Muscle of back (tissue), 13 donors: ENCODE measurements at places on chromosomes 11 and 22.

GRCh38 chr11:59767225-59767611 is 12.0 kb downstream of the STX3 start:
- DNase-seq: no peak

GRCh38 chr11:21659961-21660360 is 532.9 kb upstream of the ANO5 start:
- DNase-seq: no peak

DNA sequence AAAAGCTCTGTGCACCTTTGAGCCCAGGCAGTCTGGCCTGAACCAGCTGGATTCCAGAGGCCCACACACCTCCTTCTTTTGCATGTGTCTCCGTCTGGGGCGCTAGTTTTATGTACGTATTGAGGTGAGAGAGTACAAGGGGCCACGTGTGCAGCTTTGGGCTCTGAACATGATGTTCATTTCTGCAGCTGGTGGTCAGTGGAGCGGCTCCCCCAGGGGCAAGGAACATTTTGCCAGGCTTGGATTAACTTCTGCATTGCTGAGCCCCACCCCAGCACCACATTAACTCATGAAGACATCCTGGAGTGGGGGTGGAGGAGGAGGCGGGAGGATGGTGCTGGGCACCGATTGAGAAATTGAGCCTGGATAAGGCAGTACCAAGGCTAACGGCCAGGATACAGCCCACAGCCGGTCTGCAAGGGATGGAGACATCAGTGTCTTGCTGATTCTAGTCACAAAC is 13.8 kb downstream of the USP2 start:
- no peak for DNase-seq

DNA sequence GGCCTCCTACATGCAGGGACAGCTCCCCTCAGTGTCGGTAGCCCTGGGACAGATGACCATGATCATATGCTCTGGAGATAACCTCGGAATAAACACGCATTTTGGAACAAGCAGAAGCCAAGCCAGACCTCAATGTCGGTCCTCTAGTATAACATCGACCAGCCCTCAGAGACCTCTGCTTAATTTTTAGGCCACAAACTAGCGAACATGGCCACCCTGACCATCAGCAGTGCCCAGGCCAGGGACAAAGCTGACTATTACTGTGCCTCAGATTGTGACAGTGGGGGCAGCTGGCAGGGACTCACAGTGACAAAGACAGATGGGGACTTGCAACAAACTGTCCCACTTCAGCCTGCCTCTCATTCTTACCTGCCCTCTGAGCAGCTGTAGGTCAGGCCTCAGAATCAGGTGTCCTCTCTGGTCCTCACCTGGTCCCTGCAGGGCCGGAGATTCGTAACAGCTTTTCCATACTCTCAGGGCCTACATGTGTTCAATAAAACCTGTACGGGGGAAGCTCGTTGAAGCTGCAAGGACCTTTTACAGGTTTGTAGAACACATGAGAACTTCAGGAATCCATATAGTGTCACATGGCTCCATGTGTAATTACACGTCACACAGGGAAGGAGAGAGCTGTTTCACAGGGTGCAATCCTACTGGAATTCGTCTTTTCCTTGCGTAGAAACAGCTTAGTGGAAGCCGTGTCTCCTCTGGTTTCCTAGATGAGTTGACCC is 72.8 kb upstream of the IGLL5 start:
- no peak for DNase-seq

DNA sequence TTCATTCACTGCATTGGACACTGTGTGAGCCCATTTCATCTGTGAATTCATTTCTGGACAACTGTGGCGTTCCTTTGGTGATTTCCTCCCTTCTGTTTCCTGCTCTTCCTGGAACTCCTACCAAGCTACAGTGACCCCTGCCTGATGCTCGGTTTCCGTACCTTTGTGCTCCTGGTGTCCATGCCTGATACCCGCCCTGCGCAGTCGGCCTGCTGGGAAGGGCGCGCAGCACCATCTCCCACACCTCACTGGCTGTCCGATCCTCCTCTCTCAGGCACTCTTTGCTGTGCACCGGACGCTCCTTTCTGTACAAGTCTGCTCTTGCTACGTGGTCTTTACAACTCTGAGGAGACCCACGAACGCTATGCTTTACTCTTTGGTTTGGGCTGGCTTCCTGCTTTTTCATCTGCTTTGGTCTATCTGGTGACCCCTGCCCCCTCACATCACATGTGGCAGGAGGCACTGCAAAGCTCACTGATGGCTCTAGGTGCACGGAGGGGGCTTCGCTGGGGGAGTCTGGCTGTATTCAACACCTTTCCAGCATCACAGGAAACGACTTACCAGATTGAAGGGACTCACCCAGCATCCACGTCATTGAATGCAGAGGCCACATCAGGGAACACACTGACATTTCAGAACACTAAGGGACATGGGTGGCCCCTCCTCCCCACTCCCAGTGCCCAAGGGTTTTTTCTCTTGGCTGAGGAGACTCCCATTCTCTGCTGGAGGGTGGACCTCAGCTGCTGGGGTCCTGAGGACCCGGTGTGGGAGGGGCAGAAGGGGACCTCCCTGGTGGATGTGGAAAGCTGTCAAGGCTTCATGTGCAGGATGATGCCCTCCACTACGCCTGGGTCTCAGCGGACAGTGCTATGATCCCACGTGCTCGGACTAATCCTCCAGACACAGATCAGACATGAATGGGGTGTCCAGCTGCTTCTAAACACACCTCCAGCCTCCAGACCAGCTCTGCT is 27.0 kb upstream of the MOB2 start:
- no peak for DNase-seq

DNA sequence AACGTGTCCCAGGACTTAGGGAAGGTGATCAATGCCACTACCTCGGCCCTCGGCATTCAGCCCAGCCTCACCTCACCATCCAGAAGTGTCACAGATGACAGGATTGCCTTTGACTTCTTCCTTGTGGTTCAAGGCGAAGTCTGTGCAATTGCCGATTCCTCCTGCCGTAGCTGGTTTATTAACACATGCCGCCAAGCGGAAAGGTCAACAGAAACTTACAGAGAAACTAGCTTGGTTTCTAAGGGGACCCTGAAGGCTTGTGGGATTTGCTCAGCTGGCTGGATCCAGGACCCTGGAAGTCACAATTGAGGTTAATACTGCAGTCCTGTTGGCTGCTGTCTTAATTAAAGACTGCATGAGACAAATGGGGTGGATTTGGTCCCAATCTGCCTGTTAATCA is 65.6 kb downstream of the SHANK2 start:
- DNase-seq: no peak

DNA sequence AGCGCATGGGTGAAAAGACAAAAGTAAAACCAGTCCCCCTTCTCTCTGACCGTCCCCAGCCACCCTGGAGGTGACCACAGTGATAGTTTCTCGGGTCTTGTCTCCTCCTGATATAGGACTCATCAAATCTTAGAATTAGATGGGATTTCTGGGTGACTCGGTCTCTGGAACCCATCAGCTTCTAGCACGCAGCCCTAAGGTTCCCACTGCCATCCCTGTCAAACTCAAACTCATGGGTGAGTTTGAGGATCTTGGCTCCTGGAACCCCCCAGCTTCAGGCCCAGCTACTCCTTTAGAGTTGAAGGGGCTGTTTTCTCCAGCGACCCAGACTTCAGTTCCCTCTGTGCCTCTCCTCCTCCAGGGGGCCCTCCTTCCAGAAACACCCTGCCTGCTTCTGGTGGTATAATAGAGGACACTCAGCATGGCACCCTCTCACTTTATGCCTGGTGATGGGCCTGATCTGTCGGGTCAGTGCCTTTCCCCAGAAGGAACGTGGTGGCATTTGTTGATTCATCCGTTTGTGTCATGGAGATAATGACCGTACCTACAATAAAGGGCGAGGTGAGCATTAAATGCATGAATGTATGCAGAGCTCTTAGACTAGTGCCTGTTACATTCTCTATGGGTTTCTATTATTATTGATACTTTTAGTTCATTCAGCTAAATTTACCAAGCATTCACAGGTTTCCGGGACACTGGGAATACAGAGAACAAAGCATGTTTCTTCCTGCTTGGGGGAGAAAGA is 31.7 kb downstream of the MCM5 start:
- no peak for DNase-seq

GRCh38 chr11:46588915-46589314 is 4.9 kb downstream of the AMBRA1 start:
- no peak for DNase-seq

DNA sequence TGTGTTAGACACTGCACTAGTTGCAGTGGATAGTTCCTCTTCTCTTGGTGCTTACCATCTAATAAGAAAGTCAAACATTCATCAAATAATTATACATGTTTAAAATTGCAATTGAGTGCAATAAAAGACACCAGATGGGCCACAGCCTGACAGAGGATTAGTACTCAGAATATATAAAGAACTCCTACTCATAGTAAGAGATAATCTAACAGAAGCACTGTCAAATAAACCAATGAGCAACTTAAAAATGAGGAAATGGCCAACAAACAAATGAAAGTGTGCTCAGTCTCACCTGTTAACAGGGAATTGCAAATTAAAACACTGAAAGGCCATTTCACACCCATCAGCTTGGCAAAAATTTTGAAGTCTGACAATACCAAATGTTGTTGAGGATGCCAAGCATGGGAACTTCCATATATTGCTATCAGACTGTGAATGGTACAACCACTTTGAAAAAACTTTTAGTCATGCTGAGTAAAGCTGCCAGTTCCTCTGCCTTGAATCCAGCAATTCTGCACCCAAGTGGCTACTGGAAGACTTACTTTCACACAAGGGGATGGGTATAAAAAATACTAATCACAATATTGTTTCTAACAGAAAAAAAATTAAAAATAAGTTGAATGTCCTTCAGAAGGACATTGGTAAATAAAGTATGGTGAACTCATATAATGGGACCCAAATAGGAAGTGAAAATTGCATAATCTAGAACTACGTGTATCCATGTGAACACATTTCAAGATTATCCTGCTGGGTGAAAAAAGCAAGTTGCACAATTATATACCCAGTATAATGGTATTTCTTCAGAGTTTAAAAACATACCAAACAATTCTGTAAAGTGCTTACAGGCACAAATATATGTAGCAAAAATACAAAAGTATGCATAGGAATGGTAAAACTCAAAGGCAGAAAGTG is 41.4 kb upstream of the CREB3L1 start:
- no peak for DNase-seq

GRCh38 chr11:48043991-48044512 is 63.7 kb downstream of the PTPRJ start:
- DNase-seq: no peak

DNA sequence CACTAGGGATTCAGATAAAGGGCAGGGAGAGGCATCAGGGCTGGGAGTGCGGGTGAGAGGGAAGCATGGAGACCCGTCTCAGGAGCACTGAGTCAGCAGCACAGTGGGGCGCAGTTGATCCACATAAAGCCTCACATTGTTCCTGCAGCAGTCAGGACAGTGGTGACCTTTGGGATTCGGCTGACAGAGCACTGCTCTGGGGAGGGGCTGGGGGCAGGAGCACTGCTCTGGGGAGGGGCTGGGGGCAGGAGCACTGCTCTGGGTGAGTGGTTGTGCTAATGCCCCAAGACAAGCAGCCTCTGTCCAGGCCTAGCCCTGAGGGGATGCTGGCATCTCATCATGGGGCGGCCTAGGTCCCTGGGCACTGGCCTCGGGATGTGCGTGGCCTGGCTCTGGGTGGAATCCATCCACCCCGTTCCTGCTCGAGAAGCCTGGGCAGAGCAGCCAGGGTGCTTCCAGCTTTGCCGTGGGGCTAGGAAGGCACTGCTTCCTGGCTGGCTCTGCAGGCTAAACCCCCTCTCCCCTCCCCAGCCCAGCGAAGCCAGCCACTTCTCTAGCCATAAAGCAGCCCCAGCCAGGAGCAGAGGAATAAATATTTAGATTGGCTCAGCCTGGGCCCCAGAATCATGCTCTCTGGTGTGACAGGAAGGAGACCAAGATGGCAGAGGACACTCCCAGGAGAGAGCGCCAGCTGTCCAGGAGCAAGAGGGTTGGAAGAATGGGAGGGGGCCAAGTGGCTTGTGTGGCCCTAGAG is 7.3 kb downstream of the OAF start:
- DNase-seq: no peak

GRCh38 chr11:728901-729491 is 18.3 kb upstream of the TALDO1 start:
- no peak for DNase-seq

- DNase-seq: peak; percentile 81
Observed at GRCh38 chr11:100562128-100562527, 125.0 kb upstream of the ARHGAP42 start.

GRCh38 chr22:24871611-24872205 is 65.7 kb downstream of the SGSM1 start:
- DNase-seq: no peak

DNA sequence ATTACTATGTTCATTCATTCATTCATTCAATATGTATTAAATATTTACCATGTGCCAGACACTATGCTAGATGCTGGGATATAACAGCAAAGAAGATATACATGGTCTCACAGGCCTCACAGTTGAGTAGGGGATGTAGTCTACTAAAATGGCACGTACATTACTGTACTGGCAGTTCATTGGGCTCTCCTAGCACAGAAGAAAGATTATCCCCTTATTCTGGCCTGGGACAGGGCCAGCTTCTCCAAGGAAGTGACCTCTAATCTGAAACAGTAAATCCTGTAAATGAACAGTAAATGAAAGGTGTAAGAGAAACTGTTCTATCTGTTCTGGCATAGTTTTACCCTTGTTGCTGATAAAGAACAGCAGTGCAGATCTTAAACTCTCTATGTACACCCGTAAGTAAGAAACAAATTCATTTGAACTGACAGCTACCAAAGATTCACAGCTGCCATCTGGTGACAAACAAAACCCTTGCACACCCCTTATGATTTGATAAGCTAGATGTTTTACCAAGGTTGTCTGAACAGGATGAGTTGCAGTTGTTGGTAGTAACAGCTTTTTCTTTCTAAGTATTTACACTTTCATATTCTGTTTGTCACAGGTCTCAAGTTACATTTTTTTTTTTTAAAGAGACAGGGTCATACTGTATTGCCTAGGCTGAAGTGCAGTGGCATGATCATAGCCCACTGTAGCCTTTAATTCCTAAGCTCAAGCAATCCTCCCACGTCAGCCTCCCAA is 263.1 kb downstream of the TMEM135 start:
- DNase-seq: no peak

GRCh38 chr22:38289583-38290082 is 16.8 kb upstream of the TMEM184B start:
- no peak for DNase-seq

DNA sequence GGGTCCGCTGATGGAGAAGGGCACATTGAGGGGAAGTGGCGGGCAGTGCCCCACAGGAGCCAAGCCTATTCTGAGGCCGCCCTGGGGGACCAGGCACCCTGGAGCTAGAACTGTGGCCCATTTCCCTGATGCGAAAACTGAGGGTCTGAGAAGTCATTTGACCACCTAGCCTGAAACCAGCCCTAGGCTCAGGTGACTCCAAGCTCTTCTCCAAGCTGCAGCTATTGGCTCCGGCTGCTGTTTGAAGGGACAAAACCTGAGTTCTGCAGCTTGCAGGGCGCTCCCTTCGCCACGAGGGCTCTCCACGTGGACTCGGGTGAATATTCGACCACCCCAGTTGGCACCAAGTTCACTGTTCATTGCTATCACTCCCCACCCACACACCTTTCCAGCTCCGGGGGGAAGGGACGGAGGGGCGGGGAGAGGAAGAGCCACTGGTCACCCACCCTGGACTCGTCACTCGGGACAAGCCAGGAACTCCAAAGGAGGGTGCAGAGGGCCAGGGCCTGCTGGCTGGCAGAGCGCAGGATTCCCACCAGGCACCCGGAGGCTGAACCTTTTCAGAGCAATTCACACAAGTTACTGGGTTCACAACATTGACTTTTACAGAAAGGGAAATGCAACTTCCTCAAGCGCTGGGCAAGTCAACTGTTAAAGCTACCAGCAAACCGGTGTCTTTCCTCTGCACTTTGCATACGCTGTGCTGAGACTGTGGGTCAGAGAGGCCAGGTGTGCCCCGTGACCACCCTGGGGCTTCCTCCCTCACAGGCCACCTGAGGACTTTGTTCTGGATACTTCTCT is 1.1 kb upstream of the RAC2 start:
- DNase-seq: no peak

GRCh38 chr11:69950120-69950519 is 128.0 kb upstream of the ANO1 start:
- no peak for DNase-seq
